T-helper 17 cell (primary cell): ENCODE measurements at places on chromosomes 5 and 9.

GRCh38 chr9:79471580-79472543 lies 99.9 kb upstream of the TLE4 start:
- no peak for DNase-seq

- DNase-seq, result no peak
Measured at GRCh38 chr5:181215997-181216989, 6.8 kb upstream of the TRIM41 start.

DNA sequence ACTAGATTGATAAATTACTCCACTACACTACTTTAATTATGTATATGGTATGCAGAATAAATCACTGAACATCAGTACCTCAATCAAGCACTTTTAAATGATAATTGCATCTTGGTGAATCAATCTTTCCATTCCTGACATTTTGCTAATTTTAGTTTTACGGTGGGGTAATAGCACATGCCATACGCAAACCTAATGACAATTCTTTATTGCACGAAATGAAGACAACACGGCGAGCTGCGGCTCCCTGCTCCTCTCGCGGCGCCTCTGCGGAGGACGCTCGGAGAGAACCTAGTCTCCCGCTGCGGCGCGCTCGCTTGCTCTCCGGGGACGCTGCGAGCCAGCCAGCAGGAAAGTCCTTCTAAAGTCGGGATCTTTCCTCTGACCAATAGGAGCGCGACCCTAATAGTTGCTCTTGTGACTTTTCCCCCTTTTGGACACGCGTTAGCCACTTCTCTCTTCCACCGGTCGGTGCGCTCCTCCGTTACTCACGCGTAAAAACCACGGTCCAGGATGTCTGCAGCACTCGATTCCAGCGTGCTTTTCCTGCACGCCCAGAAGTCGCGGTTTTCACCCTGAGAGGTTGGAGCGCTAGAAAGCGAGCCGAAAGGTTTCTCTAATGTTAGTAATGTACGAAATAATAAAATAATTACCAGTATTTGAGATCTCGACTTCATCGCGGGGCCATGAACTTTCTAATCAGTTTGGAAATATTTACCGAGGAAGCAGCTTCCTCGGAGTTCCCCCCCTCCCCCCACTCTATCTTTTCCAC lies 1.0 kb upstream of the MEF2C start:
- DNase-seq, result no peak

- no peak for DNase-seq
Measured at GRCh38 chr9:131405428-131405827, 11.5 kb downstream of the PRRC2B start.

- no peak for DNase-seq
Measured at GRCh38 chr5:53037141-53037859, 48.1 kb downstream of the ITGA2 start.

- no peak for DNase-seq
Measured at GRCh38 chr9:92749934-92750315, 14.7 kb downstream of the BICD2 start.

GRCh38 chr9:136056546-136057235 lies 38.4 kb downstream of the NACC2 start:
- DNase-seq, result no peak

DNA sequence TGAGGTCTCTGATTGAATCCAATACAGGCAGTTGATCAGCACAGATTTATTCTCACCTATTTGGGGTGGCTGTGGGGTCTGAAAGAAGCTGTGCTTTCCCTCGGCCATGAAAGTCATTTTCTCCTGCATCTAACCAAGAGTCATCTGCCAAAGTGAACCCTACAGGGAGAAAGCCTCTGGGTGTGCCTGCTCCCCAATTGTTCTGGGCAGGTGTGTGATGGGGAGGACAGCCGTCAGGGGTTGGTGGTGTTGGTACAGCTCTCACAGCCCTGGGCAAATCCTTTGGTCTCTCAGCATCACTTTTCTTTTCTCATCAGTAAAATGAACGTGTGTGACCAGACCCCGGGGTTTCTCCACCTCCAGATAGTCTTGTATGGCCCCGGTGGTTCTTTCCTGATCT lies 2.5 kb downstream of the PHF2 start:
- no peak for DNase-seq
